Activated naive CD4-positive, alpha-beta T cell treated with Interleukin-2 at 50 U/mL for 16 hours (primary cell): ENCODE measurements at places on chromosomes 4 and X.

GRCh38 chrX:77979870-77980269, 10.4 kb upstream of the PGAM4 start:
- no peak for DNase-seq

GRCh38 chr4:27272217-27272616, 411.6 kb downstream of the STIM2 start:
- DNase-seq, result no peak

DNA sequence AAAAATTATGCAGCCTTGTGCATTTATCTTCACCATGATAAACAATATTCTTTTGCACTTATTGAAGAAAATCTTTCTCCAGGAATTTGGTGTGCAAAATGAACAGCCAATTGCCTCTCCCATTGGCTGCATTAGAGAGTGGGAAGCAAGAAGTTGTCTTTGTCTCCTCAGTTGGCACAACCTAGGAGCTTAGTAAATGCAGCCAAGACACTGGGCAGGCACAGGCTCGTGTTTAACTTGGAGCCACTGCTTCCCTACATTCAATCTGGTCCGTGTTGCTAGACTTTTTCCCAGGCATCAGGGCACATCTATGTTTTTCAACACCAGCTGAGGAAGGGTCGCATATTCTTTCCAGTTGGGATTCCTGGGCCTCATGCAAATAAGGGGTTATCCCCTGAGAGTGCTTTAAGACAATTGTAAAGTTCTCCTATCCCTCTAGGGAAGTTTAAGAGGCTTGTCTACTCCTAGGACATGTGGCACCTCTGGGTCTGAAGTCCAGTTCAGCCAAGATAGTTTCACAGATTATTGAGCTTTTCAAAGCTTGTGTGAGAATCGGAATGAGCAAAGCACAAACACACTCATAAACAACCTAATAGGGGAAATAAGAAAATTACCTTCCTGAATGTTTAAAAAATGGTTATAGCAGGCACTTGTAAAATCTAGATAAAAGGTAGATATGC, 31.8 kb upstream of the SRD5A3 start:
- no peak for DNase-seq

DNA sequence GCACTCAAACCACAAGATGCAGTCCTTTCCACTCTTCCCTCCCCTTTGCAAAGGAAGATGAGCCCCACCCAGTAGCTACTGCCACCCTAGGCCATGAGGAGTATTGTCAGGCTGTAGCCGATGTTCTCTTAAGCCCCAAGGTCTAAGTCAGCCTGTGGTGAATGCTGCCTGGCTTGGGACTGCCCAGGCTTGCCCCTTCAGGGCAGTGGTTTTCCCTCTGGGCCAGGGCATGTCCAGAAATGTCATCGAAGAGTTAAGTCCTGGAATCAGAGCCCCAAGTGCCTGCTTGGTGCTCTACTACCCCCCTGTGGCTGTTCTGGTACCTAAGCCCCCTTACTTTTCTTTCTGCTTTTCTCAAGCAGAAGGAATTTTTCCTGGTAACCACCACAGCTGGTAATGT, 11.8 kb upstream of the PGK1 start:
- DNase-seq, result no peak

DNA sequence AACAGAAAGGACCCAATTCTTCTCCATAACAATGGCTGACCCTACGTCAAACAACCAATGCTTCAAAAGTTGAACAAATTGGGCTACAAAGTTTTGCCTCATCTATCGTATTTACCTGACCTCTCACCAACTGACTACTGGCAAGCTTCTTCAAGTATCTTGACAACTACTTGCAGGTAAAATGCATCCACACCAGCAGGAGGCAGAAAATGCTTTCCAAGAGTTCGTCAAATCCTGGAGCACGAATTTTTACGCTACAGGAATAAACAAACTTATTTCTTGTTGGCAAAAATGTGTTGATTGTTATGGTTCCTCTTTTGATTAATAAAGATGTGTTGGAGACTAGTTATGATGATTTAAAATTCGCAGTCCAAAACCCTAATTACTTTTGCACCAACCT, 6.7 kb upstream of the GAB1 start:
- no peak for DNase-seq

GRCh38 chrX:47482512-47483305, at the start of gene ZNF41:
Gene ZNF41 (minus strand): TSS chrX:47483222. CDS start chrX:47467481, 15,741 bp downstream.
- DNase-seq, result peak; percentile 84

DNA sequence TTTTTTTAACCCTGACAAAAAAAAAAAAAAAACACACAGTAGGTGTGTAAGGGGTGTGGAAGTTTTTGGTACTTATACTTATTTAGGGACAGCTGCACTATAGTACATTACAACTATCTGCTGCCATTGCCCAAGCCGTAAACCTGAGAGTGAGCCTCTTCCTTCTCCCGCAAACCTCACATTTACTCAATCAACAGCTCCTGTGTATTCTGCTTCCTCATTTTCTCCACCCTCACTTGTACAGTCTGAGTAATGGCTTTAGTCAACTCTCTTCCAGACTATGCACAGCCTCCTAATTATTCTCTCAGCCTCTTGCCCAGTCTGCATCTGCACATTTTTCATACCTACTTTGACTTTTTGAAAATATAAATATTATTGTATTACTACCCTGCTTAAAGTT, 362.0 kb downstream of the ADAM29 start:
- no peak for DNase-seq

GRCh38 chr4:88320224-88320779, 35.9 kb upstream of the PPM1K start:
- no peak for DNase-seq
